ENCODE measurements at places on chromosomes 7 and 10.

DNA sequence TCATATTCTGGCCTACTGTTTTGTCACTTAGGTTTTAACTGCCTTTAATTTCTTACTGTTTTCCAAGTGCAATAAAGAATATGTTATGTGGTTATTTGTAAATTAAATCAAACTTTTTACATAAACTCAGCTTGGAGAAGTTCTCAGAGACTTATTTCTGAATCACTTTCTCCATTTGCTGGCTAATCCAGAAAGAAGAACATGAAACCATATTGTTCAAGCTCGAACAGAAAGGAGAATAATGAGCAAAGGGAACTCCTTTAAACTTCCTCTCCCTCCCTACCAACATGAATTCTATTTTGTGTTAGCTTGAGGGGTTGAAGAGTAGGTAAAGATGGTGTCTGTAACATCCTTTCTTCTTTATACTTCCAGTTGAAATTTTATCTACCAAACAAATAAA is 52.3 kb downstream of the SHTN1 start:
- H3K27ac ChIP-seq: no peak overlapping the region
- no peak overlapping the region for H3K4me3 ChIP-seq
- no peaks in the 10 kb centered on the region for H3K36me3 ChIP-seq
- H3K27me3 ChIP-seq: no peaks in the 10 kb centered on the region
- H3K4me1 ChIP-seq: no peaks in the 10 kb centered on the region

GRCh38 chr7:127189074-127189473 is 63.7 kb downstream of the GRM8 start:
- no peak for DNase-seq
- H3K4me3 ChIP-seq: no peak overlapping the region
- H3K4me1 ChIP-seq: no peaks in the 10 kb centered on the region
- H3K27ac ChIP-seq: no peak overlapping the region
- H3K27me3 ChIP-seq: peaks cover 4% of the 10 kb centered on the region

GRCh38 chr7:69091521-69091920 is 506.8 kb upstream of the AUTS2 start:
- no peak overlapping the region for H3K4me3 ChIP-seq
- H3K36me3 ChIP-seq: no peaks in the 10 kb centered on the region
- H3K27me3 ChIP-seq: no peaks in the 10 kb centered on the region

DNA sequence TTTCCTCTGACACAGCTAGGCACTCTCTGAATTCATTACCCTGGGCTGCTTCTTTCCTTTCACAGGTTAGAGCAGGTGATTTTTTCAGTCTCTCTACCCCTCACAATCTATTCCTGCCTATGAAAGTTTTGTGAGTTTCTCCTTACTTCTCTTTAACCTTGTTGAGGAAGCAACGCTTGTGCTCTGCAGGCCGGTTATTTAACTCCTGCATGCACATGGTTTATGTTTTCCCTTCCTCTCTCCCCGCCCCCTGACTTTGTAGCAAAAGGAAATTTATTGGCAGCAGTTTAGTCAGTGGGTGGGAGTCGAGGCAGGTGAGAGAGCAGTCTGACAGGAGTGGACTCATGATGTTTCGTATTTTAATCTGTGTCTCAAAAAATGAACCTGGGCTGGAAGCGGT is 91.9 kb downstream of the CELF2 start:
- no peak overlapping the region for H3K4me3 ChIP-seq
- peaks cover 24% of the 10 kb centered on the region for H3K4me1 ChIP-seq
- H3K27ac ChIP-seq: no peak overlapping the region

DNA sequence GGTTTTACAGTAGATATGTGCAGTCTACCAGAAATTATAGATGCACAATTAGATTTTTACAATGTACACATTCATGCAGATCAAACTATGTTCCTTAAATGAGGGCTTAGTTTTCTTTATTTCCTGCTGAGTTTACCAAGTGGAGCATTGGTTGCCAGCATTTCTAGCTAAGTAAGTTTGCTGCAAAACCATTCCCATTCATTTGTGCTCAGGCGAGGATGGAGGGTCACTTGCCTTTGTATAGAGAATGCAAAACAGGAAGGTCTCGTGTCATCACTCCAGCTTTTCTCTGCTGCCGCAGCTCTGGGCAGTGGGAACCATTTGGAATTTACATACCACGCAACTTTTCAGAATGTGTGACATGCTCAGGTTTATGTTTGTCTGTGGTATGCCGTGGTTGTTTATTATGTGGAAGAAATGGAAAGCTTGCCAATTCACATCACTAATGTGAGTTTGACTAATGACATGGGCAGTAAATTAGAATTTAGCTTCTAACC is 198.6 kb downstream of the TRIL start:
- no peak overlapping the region for H3K27ac ChIP-seq
- DNase-seq: no peak
- H3K4me1 ChIP-seq: no peaks in the 10 kb centered on the region
- no peaks in the 10 kb centered on the region for H3K27me3 ChIP-seq
- H3K36me3 ChIP-seq: no peaks in the 10 kb centered on the region
- no peak overlapping the region for H3K4me3 ChIP-seq

- H3K4me1 ChIP-seq: peaks cover 14% of the 10 kb centered on the region
- no peak overlapping the region for H3K27ac ChIP-seq
- no peaks in the 10 kb centered on the region for H3K27me3 ChIP-seq
- no peak overlapping the region for H3K4me3 ChIP-seq
These were observed 16.4 kb downstream of the STAMBPL1 start for GRCh38 chr10:88896372-88896993.

- H3K27me3 ChIP-seq: no peaks in the 10 kb centered on the region
- H3K27ac ChIP-seq: no peak overlapping the region
- no peak for DNase-seq
- no peak overlapping the region for H3K4me3 ChIP-seq
These were observed 65.4 kb upstream of the APBB1IP start for GRCh38 chr10:26372513-26373354.

- no peak for DNase-seq
- no peaks in the 10 kb centered on the region for H3K4me1 ChIP-seq
- H3K27ac ChIP-seq: no peak overlapping the region
These were observed 447.4 kb downstream of the SH2D4B start for GRCh38 chr10:80985102-80985501.

- H3K36me3 ChIP-seq: no peaks in the 10 kb centered on the region
- no peak overlapping the region for H3K4me3 ChIP-seq
- no peak overlapping the region for H3K27ac ChIP-seq
- peaks cover 11% of the 10 kb centered on the region for H3K27me3 ChIP-seq
- H3K4me1 ChIP-seq: peaks cover 40% of the 10 kb centered on the region
These were observed 97.2 kb upstream of the INSYN2A start for GRCh38 chr10:127293640-127294039.

- no peak overlapping the region for H3K27ac ChIP-seq
- H3K27me3 ChIP-seq: no peaks in the 10 kb centered on the region
- no peaks in the 10 kb centered on the region for H3K4me1 ChIP-seq
- H3K4me3 ChIP-seq: no peak overlapping the region
These were observed 539.7 kb upstream of the KCND2 start for GRCh38 chr7:119733127-119733879.

GRCh38 chr7:106417273-106417902 is 132.6 kb upstream of the NAMPT start:
- no peak overlapping the region for H3K27ac ChIP-seq
- H3K4me3 ChIP-seq: no peak overlapping the region
- no peak for DNase-seq

DNA sequence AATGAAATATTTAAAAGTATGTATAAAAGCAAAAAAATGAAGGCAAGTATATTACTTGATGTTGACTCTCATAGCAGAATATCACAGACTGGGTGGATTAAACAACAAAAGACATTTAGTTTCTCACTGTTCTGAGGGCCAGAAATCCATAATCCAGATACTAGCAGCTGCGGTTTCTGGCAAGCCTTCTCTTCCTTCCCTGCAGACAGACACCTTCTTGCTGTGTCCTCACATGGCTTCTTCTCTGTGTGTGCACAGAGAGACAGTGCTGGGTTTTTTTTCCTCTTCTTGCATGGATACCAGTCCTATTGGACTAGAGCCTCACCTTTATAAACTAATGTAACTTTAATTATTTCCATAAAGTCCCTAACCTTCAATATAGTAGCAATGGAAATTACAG is 127.9 kb upstream of the AKR1E2 start:
- no peaks in the 10 kb centered on the region for H3K36me3 ChIP-seq
- no peak overlapping the region for H3K27ac ChIP-seq
- no peak for DNase-seq
- H3K4me1 ChIP-seq: no peaks in the 10 kb centered on the region
- H3K4me3 ChIP-seq: no peak overlapping the region
